NCI-H187 (cell line): ENCODE measurements at places on chromosomes 7 and 10.

DNA sequence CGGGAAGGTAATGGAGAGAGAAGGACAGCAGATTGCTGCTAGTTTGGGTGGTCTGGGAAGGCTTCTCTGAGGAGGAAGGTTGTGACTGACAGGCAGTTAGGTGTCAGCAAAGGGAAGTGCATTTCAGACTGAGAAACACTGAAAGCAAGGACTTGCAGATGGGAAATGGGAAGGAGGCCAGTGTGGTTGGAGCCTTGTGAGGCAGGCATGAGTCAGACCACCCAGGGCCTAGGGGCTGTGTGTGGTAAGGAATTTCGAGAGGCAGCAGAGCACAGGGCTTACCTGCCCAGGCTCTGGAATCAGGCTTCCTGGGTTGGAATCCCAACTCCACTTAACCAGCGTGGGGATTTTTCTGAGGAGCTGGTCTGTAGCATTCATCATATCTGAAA, 53.5 kb downstream of the NRF1 start:
- no peak for DNase-seq

- no peak for DNase-seq
These were observed 128.2 kb upstream of the CHST15 start for GRCh38 chr10:124221356-124222317.

GRCh38 chr10:878333-878759, 53.2 kb downstream of the LARP4B start:
- no peak for DNase-seq

GRCh38 chr7:80445351-80445750, 66.5 kb downstream of the GNAT3 start:
- no peak for DNase-seq

DNA sequence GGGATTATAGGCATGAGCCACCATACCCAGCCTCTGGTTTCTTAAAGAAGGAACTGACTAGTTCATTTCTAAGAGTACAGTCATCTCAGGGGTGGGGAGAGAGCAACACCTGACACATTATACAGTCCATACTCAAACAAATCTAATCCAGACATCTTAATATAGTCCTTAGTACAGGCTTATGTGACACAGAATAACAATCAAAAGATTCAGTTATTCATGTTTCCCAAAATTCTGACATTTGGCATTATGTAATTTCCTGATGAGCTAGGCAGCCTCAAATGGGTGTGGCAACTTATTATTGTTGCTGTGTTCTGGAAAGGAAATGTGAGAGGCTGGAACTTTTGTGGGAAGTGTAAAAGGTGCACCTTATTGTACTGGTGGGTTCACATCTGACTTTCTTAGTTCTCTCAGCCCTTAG, 116.3 kb downstream of the WDFY4 start:
- DNase-seq = no peak

GRCh38 chr7:46478046-46478445, 557.0 kb upstream of the IGFBP3 start:
- no peak for DNase-seq
